OCI-LY7 (cell line): ENCODE measurements at places on chromosomes 3 and 15.
A peak's percentile ranks its signal among the peaks of the same experiment; 100 is the strongest.

GRCh38 chr3:122283796-122284445 lies 41.1 kb upstream of the CSTA start:
- no peak for DNase-seq

DNA sequence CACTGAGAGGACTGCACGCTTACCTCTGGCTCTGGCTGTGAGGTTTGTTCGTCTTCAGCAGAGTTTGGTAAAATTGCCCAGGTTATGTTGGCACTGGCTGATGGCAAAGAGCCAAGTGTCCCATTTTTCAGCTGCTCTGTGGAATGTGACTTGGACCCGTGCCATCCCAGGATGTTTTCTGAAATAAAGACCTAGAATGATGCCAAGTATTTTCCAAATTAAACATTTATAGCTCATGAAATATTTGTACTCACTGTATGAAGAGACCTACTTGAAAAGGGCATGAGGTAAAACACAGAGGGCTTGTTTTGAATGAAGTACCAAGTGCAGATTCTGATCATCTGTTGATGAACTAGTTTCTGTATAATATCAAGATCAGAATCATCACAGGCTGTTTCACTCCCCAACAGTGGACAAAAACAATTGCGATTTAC lies 200.5 kb downstream of the STT3B start:
- no peak for DNase-seq

- DNase-seq: peak; percentile 16
These were observed 84.6 kb downstream of the HCN4 start for GRCh38 chr15:73284090-73284716.

DNA sequence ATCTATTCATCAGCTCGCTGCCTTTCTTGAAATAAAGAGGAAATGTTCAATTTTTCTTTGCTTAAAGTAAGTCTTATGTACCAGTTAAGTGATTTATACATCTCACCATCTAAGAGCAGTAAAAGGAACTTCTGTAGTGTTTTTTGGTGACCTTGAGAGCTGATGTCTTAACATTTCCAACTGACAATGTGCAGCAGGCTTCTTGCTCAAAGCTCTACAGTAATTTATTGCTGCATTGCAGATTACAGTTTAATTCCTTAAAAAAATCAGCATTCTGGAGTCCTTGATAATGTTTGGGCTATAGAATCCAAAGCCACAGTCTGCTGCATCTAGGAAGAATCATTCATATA lies 61.6 kb downstream of the DIPK2A start:
- DNase-seq: no peak

- DNase-seq: no peak
These were observed 655.2 kb upstream of the ADAMTS9 start for GRCh38 chr3:65343026-65343425.

- DNase-seq: no peak
These were observed 17.8 kb downstream of the PDCD10 start for GRCh38 chr3:167716920-167717319.

DNA sequence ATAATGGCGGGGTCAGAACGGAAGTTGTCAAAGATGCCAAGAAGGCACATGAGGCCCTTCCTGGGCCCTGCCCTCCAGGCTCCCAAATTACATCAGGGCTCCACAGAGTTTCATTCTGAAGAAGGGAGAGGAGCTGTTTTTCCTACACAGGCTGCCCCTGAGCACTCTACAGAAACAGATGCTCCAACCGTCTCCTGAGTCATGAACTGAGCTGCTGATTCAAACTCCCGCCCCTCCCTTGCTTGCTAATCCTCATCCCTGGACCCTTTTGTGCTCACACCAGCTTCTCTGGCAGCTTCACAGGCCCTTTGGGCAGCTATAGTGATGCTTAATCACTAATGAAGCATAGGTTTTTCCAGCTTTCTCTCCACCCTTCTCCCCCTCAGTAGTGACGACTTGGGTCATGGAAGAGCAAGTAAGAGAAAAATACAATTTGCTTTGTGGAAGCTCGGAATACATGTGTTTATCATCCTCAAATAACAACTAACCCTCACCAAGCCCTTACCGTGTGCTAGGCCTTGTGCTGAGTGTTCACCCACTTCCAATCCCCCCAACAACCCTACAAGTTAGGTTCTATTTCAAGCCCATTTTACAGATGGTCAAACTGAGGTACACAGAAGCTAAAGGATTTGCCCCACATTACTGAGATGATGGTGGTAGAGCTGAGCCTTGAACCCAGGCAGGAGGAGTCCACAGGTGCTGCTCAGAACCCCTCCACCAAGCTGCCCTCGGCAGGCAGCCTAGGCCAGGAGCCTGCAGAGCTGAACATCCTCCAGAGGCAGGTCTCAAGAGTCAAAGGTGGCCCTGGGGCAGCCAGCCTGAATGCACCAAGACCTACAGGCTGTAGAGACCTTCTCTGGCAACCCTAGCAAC lies 21.9 kb downstream of the MEGF11 start:
- DNase-seq: no peak

DNA sequence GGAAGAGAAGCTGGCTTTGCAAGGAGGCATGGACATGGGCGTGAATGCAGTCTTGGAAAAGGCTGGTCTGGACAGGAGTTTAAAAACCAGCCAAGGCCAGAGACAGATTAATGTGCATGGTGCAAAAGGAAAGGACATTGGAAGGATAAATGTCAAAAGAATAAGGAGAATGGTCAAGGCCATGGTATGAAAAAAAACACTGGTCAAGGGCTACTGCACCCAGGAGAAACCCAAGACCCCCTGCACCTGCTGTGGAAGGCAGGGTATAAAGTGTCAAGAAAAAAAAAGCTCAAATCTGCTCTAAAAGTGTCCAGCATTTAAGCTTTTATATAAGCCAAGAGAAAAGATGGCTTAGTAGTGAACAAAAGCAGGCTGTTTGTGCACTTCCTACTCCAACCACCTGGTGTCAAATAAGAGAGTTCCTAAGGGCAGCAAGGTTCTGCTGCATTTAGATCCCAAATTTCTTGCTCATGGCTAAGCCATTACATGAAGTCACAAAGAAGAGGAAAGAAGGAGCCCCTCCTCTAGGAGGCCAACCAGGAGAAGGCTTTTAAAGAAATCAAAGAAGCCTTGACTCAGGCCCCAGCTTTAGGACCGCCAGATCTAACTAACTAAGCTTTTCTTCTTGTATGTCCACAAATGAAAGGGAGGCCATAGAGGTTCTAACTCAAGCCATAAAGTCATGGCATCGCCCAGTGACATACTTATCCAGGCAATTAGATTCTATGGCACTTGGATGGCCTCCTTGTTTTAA lies 16.9 kb downstream of the CCR4 start:
- no peak for DNase-seq

- peak; percentile 17 for DNase-seq
These were observed 1.4 kb upstream of the CIDEC start for GRCh38 chr3:9881441-9881840.

DNA sequence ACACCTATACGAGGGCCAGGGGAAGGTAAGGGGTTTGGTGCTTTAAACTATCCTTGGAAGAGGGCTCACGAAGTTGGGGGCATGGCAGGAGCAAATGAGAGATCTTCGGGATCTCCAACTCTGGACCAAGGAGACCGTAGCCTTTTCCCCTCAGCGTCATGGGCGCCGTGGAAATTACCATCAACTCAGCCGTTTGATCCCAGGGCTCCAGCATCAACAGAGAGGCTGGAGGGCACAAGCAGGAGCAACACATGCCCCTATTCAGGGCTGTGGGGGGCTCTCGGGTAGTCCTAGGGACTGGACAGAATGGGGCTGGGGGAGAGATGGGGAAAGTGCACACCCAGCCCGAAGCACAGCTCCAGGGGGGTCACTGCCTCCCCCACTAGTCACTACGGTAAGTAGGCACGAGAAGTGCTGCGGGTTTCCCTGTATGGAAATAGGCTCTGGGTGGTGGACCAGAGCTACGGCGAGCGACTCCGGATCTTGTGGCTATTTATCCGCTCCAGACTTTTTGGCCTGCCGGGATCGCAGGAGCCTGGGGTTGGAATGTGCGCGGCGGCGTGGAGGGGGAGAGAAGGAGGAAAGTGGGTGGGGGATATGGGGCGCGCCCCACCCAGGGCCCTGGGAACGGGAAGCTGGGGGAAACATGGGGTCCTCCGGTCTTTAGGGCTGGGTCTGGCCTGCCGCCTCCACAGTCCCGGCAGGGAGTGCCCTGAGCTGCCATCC lies 539 bp upstream of the LAMB2 start:
- DNase-seq: no peak
